Stimulated activated CD8-positive, alpha-beta memory T cell treated with anti-CD3 and anti-CD28 coated beads, Interleukin-2, amount 100 ng/mL, for 1 hour (primary cell): ENCODE measurements at places on chromosomes 3 and 15.

DNA sequence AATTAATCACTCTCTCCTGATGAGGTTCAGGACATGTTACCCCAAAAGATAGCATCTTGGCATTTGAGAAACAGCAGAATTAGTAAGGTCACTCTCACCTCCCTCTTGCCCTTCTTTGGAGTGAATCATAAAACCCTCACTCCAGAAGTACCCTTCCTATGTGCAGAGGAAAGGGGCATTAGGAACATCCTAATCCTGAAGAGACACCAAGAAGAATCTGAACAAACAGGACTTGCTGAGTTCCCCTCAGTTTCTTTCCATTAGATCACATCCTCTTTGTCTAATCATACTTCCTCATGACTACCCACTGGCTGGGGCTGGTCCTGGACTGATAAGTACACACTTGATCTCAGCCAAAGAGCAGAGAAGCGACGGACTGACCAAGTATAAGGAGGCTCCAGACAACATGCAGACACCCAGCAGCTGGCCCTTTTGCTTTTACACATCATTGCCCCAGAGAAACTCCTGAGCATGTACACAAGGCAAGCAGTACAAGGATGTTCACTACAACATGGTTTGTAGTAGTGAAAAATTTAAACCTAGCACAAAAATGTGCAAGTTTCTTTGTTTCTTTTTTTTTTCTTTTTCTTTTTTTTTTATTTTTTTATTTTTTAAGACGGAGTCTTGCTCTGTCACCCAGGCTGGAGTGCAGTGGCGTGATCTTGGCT lies 15.0 kb upstream of the TM6SF1 start:
- DNase-seq = no peak

- no peak for DNase-seq
Measured at GRCh38 chr3:49910409-49911123, 6.9 kb upstream of the MST1R start.

- no peak for DNase-seq
Measured at GRCh38 chr3:159057621-159058020, 255.8 kb downstream of the MFSD1 start.

- DNase-seq = no peak
Measured at GRCh38 chr3:172029425-172030098, 9.8 kb upstream of the FNDC3B start.

DNA sequence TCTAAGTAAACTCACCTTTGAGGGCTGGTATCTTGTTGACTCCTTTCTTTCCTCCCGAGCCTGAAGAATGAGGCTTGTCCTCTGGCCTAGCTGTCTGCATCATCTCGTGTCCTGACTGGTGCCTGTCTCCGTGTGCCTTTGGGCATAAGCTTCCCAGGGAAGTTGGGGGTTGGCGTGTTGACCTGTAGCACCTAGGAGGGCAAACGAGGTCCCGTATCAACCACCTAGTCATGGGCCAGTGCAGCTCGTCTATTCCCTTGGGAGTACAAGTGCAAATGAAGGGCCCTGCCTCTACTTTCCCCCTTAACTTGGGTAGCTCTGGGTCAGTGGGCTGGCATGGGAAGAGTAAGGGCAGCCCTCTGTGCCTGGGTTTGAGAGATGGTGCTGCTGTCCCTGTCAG lies 8.7 kb downstream of the TEX264 start:
- no peak for DNase-seq

- DNase-seq = no peak
Measured at GRCh38 chr3:27323087-27323570, 46.1 kb downstream of the NEK10 start.

DNA sequence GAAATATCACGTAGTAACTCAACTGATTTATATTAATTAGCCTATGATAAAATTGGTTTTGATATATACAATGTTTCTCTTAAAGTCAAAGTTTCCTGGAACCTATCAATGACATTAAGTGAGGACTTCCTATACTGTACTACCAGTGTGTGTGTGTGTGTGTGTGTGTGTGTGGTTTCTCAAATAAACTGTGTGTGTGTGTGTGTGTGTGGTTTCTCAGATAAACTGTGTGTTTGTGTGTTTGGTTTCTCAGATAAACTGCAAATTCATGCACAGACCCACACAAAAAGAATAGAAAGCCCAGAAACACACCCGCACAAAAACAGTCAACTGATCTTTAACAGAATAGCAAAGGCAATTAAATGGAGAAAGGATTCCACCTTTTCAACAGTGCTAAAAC lies 14.5 kb upstream of the WDR5B start:
- no peak for DNase-seq

DNA sequence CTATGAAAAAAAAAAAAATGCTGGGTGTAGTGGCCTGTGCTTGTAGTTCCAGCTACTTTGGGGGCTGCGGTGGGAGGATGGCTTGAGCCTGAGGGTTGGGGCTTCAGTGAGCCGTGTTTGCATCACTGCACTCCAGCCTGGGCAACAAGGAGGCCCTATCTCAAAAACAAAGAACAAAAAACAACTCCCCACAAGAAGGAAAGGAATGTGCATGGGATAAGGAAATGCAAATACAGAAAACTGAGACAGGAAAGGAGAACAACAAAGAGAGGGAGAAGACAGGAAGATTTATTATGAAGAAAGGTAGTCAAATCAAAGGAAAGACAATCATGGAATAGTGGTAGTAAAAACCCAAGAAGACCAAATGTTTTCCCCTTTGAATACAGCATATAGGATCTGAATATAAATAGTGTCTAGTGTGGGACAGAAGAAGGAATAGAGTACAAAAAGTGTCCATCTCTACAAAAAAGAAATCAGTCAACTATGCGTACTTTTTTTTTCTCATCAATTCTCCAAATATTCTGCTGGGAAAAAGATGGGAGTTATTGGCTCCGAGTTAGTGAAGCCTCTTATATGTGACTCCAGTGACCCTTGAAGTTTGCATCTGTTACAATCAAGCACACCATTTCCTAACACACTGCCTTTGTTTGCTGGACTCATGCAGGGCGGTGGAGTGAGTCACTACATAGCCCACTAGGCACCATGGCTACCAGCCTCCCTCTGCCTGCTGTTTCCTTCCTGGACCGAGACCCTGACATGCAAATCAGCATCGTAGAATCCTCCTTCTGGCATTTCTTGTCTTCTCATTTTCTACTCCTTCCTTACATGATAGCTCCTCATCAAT lies 101.2 kb upstream of the PTX3 start:
- DNase-seq = no peak

DNA sequence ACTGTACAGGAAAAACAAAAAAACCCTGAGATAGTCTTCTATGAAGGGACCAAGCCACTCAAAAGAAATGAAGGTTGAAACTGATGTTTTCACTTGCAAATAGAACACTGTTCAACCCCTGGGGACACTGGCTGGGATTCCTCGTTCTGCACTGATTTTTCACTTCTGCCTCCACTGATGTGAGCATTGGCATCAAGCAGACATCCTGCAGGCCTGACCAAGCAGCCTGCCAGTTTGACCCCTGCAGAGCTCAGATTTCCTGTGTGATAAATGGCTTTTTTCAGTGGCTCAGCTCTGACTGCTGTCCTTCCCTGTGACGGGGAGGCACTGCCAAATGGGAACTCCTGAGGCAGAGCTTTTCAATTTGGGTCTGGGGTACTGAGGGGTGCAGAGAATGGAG lies 50.0 kb downstream of the RASGRP1 start:
- no peak for DNase-seq

DNA sequence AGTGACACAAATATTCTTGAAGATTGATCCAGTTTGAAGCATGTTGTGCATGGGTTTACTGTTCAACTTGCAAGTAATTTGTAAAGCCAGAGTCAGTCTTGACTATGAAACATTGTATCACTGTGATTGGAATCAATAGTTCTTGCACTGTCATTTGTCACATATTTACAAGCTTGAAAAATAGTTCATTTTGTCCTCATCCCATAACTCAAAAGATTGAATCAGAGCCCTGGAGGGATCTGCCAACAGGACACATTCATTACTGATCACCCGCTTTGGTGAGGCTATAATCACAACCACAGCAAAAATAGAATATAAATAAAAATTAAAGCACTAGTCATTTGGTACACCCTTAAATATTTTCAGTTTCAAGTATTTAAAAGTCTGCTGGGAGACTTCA lies 368.9 kb downstream of the WDR72 start:
- DNase-seq = no peak

- no peak for DNase-seq
Measured at GRCh38 chr15:58297639-58298038, 134.2 kb upstream of the LIPC start.

- no peak for DNase-seq
Measured at GRCh38 chr15:31964586-31965307, 65.6 kb upstream of the CHRNA7 start.

GRCh38 chr3:188108703-188109412 lies 45.1 kb upstream of the LPP start:
- no peak for DNase-seq

GRCh38 chr15:72958634-72959033 lies 93.6 kb upstream of the NEO1 start:
- no peak for DNase-seq

- DNase-seq = no peak
Measured at GRCh38 chr15:80480909-80481308, 76.7 kb downstream of the ARNT2 start.

- DNase-seq = no peak
Measured at GRCh38 chr15:74857082-74857655, 14.2 kb upstream of the ULK3 start.

DNA sequence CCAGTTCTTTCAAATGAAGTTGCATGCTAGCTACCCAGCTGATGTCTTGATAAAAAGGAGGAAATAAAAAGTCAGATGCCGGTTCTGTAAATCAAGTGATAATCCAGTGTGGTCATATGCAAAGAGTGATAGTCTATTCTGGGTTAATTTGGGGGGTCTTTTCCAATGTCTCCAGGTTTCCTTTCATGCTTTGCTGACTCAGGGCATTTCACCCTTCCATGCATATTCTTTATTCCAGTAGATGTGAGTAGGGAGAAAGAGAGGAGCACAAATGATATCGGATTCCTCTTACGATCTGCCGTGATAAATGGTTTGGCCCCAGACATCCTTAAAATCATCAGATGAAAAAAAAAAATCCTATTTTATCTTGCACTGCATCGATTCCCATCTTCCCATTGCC lies 60.8 kb downstream of the ADAMTS9 start:
- DNase-seq = no peak

GRCh38 chr3:156761007-156761406 lies 65.1 kb upstream of the LEKR1 start:
- DNase-seq = no peak
